ENCODE measurements at places on chromosomes 7 and 10.

DNA sequence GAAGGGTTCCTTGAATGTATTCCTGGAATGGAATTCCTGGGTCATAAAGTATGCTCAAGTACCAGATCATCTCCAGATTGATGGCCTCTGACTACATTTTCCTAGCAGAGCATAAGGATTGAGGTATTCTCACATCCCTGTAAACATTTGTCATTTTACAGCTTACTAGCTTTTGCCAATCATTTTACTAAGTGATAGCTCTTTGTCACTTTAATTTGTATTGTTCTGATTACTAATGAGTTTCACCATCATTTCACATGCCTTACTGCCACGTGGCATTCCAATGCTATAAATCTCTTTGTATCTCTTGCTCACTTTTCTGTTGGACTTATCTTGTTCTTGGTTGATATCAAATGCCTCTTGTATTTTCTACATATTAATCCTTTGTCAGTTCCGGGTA is 68.6 kb upstream of the CACNB2 start:
- H3K4me1 ChIP-seq = no peaks in the 10 kb centered on the region
- no peaks in the 10 kb centered on the region for H3K27me3 ChIP-seq

- no peak overlapping the region for H3K27ac ChIP-seq
- H3K4me1 ChIP-seq = no peaks in the 10 kb centered on the region
- no peaks in the 10 kb centered on the region for H3K36me3 ChIP-seq
Measured at GRCh38 chr10:27771231-27771630, 25.6 kb upstream of the MKX start.

DNA sequence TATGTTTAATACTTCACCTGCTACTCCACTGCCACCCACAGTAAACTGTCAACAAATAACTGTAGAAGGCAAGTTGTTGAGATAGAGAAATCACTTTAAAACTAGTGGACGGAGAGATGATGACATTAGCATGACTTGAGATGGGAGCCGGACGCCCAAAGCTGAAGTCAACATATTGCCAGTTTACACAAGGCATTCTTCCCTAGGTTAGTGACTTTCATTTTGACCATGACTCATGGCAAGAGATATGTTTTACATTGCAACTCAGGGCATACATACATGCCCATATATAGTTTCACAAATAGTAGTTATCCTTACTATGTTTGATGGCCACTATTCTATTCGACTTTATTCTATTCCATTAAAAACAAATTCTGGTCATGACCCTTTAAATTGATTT is 296.6 kb downstream of the PLXNA4 start:
- no peak overlapping the region for H3K27ac ChIP-seq
- no peak overlapping the region for H3K4me3 ChIP-seq
- DNase-seq = no peak
- no peaks in the 10 kb centered on the region for H3K36me3 ChIP-seq
- H3K4me1 ChIP-seq = no peaks in the 10 kb centered on the region

DNA sequence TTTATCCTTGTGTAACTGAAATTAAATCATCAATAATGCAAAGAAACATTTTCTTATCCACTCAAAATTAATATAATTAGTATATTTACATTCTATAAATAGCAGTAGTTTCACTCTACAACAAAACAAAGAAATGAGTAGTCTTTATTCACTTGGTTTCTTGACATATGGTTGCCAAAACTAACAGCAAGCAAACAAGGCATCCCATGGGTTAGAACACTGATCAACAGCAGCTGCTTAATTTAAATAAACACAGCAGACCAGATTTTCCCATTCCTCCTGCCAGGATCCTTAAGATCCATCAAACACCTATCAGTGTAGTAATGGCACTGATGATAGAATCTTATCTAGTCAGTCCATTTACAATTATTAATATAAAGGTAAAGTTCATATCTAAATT is 22.1 kb downstream of the NCAPG2 start:
- H3K36me3 ChIP-seq = peaks cover 13% of the 10 kb centered on the region
- H3K4me3 ChIP-seq = no peak overlapping the region
- H3K27ac ChIP-seq = no peak overlapping the region
- DNase-seq = no peak

DNA sequence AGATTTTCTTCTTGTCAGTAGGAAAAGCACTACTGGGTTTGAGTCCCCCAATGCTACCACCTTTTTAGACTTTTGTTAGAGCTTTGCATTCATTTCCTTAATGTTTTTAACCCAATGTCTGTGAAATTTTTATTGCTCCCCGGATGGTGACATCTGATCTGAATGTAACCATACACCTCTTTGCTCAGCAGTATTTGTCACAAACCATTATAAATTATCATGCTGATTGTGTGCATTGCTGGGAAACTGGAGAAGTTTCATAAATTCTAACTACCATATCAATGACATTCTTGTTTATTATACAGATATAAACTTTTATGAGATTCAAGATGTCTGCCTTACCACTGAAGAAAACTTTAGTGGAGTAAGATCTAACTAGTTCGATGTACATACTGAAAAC is 8.5 kb downstream of the NRP1 start:
- no peaks in the 10 kb centered on the region for H3K36me3 ChIP-seq
- H3K27ac ChIP-seq = peak overlapping the region; percentile 93
- DNase-seq = no peak
- H3K4me1 ChIP-seq = peaks cover 82% of the 10 kb centered on the region
- H3K27me3 ChIP-seq = no peaks in the 10 kb centered on the region
- peak overlapping the region; percentile 26 for H3K4me3 ChIP-seq

- H3K4me1 ChIP-seq = peaks cover 2% of the 10 kb centered on the region
- no peak overlapping the region for H3K27ac ChIP-seq
Measured at GRCh38 chr10:110842326-110842904, 29.3 kb upstream of the PDCD4 start.

GRCh38 chr7:12909483-12909882 is 222.1 kb downstream of the ARL4A start:
- no peak for DNase-seq
- H3K27ac ChIP-seq = no peak overlapping the region
- H3K4me3 ChIP-seq = no peak overlapping the region
- no peaks in the 10 kb centered on the region for H3K4me1 ChIP-seq

GRCh38 chr7:143504215-143504936 is 26.7 kb downstream of the TAS2R41 start:
- DNase-seq = no peak
- no peak overlapping the region for H3K4me3 ChIP-seq
- H3K27ac ChIP-seq = no peak overlapping the region
- no peaks in the 10 kb centered on the region for H3K27me3 ChIP-seq
- H3K4me1 ChIP-seq = no peaks in the 10 kb centered on the region

DNA sequence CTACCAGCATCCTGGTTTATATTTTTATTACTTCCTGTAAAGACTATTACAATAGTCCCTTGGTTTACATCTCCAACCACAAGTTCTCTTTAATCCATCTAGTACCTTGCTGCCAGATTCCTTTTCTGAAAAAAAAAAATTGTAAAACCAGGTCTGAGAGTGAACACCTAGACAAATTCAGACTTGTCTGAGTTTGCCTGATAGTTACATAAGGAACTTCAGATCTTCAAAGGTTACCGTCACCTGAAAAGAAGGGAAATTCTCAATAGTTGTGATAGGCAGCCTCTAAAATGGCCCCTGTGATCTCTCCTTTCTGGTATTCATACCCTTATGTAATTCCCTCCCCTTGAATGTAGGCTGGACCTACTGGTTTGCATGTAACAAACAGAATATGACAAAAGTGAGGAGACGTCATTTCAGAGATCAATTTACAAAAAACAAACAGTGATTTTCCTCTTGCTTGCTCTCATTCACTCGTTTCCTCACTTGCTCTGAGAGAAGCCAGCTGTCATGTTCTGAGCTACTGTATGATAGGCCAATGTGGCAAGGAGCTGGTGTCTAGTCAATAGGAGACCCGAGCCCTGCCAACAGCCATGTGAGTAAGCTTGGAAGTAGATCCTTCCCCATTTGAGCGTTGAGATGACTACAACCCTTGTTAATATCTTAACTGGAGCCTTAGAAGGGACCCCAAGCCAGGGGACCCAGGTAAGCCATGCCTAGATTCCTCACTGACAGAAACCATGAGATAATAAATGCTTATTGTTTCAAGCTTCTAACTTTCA is 110.9 kb upstream of the LSM8 start:
- no peak overlapping the region for H3K27ac ChIP-seq
- no peaks in the 10 kb centered on the region for H3K27me3 ChIP-seq
- no peaks in the 10 kb centered on the region for H3K4me1 ChIP-seq
- H3K4me3 ChIP-seq = no peak overlapping the region

DNA sequence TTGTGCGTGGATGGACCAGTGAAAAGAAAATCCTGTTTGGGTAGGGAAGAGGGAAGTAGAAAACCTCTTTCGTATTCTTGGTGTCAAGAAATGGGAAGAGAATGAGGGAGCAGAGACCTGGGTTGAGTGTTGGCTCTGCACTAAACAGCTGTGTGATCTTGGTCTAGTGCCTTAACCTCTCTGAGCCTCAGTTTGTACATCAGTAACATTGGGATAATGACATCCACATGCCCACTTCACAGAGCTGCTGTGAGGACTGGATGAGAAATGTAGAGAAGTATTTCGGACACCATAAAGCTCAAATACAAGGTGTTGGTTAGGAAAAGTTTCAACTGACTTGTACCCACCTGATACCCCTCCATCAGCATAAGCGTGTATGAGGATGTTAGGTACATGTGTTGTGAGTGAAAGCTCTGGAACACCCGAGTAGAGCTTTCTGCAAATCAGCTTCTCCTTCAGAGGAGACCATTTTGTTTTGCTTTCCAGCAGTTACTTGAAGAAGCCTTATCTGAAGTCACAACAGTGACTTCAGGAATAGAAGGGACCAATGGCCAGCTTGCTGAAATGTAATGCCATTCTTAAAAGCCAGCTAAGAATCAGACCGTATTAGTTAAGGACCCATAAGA is 11.2 kb downstream of the TRIM56 start:
- no peak overlapping the region for H3K27ac ChIP-seq
- peaks cover 19% of the 10 kb centered on the region for H3K4me1 ChIP-seq
- no peaks in the 10 kb centered on the region for H3K36me3 ChIP-seq

DNA sequence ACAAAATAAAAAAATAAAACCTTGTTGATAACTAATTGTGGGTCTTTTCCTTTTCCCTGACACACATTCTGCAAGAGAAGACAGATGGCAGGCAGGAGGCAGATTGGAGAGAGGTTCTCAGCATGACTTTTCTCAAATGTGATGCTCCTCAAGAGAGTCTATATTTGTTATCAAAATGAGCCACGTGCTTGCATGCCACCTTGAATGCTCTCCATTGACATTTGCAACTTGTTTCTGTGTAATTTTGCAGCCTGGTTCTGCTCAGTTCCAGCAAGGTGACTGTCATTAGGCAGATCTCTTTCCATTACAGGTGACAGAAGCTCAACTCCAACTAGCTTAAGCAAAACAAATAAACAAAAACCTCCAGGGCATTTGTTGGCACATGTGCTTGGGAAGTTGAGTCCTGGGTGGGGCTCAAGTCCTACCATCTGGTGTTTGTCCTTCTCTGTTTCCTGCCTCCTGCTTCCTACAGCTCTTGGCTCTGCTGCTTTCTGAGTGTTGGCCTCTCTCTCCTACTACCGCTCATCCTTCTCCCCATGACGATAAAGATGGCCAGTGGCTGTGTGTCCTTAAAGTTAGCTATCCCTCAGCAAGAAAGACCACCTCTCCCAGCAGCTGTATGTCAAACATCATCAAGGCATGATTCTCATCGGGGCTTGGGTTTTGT is 56.7 kb downstream of the GRK5 start:
- H3K4me3 ChIP-seq = no peak overlapping the region
- H3K36me3 ChIP-seq = no peaks in the 10 kb centered on the region
- H3K27ac ChIP-seq = peak overlapping the region; percentile 59
- DNase-seq = no peak
- no peaks in the 10 kb centered on the region for H3K27me3 ChIP-seq
- H3K4me1 ChIP-seq = peaks cover 22% of the 10 kb centered on the region

DNA sequence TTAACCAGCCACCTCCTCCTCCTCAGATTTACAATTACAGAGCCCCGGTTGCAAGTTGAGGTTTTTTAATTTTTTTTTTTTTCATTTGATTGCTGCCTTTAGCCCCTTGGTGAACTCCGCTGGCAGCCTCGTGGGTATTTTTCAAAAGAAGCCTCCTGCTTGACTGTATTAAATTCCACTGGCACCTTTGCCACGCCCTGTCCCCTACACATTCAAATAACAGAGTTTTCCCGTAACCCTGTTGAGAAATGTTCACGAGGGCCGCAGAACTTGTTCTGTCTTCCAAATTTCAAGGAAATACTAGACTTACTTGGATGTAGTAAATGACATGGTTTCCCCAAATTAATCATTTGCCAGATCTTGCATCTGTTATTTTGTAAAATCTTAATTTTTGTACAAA is 167.0 kb downstream of the ARID5B start:
- peak overlapping the region; percentile 17 for H3K4me3 ChIP-seq
- peaks cover 97% of the 10 kb centered on the region for H3K4me1 ChIP-seq
- H3K27me3 ChIP-seq = no peaks in the 10 kb centered on the region
- H3K27ac ChIP-seq = peak overlapping the region; percentile 95
- peak; percentile 78 for DNase-seq

- no peaks in the 10 kb centered on the region for H3K4me1 ChIP-seq
- peaks cover 22% of the 10 kb centered on the region for H3K27me3 ChIP-seq
- DNase-seq = no peak
- H3K27ac ChIP-seq = no peak overlapping the region
- no peak overlapping the region for H3K4me3 ChIP-seq
Measured at GRCh38 chr7:158955146-158955870, 99.0 kb downstream of the DYNC2I1 start.

DNA sequence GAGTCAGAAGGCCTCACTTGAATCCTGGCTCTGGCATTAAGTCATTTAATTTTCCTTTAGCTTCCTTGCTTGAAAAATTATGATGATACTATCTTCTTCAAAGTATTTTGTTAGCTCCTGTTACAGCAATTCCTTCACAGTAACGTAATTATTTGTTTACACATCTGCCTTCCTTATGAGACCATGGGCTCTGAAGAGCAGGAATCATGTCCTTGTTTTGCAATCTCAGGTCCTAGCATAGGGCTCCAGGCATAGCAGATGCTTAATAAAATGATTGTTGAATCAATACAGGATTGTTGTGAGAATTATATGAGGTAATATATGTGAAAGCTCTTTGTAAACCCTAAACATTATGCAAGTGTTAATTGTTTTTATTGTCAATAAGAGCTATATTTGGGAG is 25.5 kb downstream of the KLHDC10 start:
- peaks cover 15% of the 10 kb centered on the region for H3K4me1 ChIP-seq
- DNase-seq = no peak
- H3K27ac ChIP-seq = no peak overlapping the region
- H3K36me3 ChIP-seq = no peaks in the 10 kb centered on the region
- H3K4me3 ChIP-seq = no peak overlapping the region
- H3K27me3 ChIP-seq = no peaks in the 10 kb centered on the region

Measured in gastrocnemius medialis (tissue), 4 donors.